GM04503 (cell line): ENCODE measurements at places on chromosomes 7 and 10.

- DNase-seq, result no peak
Observed at GRCh38 chr7:128729494-128729893, 9.7 kb upstream of the CALU start.

GRCh38 chr10:44199267-44199666 is 185.6 kb downstream of the CXCL12 start:
- DNase-seq, result no peak

DNA sequence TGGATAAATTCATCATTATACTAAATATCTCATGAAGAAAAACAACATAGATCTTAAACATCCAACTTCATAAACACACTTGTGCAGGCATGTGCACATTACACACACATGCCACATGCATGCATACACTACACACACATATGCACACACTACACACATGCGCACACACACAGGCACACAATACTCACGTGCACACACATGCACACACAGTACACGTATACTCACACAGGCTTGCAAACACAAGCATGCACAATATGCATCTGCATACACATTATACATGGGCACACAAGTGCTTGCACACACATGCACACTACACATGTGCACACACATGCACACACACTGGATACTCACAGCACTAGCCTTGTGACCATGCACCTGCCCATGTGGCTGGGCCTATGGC is 105.2 kb downstream of the ADARB2 start:
- DNase-seq, result no peak

DNA sequence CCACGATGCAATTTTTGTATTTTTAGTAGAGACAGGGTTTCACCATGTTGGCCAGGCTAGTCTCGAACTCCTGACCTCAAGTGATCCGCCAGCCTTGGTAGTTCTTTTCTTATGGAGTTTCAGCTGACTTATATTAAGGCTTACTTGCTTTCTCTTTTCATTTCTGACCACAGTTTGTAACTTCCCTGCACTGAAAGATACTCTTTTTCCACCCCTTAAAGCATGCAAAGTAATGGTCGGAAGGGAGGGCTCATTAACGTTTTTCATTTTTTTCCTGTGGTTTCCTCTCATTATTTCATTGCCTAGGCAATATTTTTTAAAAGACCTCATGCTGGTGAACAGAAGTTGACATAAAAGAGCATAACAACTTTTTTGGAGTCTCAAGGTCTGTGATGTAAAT is 27.0 kb downstream of the ADRB1 start:
- no peak for DNase-seq

GRCh38 chr10:129912166-129912917 is 51.7 kb downstream of the EBF3 start:
- peak; percentile 27 for DNase-seq

GRCh38 chr7:94655848-94656657 is at the start of gene SGCE:
TSS of gene SGCE (minus strand) at chr7:94656133. CDS start at chr7:94656098, 35 bp downstream.
- no peak for DNase-seq

DNA sequence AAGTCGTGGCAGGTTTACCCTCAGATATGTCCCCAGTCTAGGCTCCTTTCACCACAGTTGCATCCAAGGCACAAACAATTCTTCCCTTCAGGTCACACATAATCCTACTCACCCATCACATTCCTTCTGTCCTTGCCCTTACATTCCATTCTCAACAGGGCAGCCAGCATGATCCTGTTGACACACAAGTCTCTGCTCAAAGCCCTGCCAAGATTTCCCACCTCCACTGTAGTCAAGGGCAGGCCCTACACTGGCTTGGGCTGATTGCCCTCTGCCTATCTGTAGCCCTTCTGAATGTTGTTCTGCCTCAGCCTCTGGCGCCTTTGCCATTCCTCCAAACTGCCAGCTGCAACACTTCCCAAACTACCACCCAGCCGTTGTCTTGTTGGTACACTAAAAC is 187.9 kb upstream of the AKR1E2 start:
- DNase-seq, result no peak

GRCh38 chr10:94680544-94680943 is 3.0 kb upstream of the CYP2C18 start:
- DNase-seq, result no peak

DNA sequence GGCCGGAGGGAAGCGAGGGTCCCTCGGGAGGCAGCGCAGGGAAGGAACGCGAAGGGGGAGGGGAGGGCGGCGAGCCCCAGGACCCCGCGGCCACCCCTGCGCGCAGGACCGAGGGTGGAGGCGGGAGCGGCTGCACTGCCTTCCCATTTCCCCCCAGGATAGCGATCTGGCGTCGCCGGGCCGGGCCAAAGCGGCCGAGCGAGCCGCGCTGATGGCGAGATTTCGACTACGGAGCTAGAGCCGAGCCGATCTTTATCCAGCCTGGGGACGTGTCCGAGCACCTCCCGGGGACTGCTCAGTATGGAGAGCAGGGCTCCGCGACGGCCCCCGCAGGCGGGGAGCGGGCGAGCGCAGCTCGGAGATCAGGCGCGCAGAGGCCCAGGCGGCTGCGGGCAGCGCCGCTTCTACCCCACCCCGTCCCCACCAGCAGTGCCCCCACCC is 590 bp upstream of the CRTAC1 start:
- no peak for DNase-seq

DNA sequence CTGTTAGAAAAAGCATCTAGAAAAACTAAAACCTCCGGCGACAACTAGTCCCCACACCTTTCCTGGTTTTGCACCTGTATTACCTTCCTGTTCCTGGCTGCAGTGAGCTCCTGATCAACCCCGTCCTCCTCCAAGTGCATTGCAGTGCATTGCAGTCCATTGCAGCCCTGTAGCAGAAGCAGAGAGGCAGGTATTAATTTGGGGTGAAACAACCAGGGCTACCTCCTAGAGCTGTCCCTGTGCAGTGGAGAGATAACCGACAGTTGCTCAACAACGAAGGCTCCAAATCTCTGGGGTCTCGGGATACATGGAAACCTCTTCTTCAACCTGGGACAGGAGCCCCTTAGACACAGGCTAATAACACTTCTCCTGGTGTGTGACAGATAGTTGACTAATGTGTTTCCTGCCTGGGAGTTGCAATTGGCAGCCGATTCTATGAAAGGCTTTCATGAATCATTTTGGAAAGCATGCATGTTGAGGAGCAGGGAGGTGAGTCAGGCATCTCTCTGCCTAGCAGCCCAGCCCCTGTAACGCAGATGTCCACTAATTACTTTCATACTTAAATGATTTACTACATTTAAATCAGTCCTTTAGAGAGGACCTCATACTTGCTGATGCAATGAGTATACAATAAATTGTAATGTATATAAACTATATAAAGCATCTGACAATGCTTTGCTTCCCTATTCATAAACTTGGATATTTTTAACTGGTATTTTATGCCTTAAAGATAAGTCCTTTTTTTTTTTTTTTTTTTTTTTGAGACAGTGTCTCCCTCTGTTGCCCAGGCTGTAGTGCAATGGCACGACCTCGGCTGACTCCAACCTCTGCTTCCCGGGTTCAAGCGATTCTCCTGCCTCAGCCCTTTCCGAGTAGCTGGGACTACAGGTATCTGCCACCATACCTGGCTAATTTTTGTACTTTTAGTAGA is 59.0 kb downstream of the PRR15 start:
- peak; percentile 78 for DNase-seq

DNA sequence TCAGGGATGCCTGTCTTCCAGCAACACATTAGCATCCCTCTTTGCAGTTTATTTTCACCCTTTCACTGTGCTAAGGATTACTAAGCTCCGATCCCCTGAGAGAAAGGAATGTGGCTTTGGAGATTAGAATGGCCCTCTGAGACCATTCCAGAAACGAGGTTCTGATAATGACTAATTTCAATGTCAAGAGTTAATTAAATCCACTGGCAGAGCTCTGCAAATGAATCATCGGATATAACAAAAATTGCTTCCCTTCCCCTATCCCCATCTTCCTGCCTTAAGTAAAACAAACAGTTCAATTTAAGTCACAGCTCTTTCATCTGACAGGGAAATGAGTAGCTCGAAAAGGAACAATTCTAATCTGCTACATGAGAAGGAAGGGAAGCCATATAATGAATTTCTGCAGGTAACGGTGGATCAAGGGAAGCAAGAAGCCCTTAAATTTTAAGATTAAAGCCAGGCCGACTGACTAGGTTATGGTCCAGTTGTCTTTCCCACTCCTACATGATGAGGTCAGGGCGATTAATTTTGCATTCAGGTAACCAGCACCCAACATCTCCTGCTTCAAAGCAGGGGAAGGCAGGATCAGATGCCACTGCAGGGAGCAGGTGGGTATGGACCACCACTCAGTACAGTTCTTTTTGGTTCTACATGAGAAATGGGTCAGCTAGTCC is 50.5 kb downstream of the MALSU1 start:
- DNase-seq, result peak; percentile 49

DNA sequence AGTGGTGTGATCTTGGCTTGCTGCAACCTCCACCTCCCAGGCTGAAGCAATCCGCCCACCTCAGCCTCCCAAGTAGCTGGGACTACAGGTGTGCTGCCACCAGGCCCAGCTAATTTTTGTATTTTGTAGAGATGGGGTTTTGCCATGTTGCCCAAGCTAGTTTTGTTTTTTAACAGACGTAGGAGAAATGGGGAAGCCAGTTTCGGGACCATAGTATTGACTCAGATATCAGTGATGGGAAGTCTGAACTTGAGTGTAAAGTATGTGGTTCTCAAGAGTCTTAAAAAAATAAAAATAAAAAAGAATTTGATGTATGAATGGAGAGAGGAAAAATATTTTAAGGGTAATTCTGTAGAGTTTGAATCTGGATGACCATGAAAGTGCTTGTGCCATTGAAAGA is 34.2 kb downstream of the SP4 start:
- DNase-seq, result no peak

DNA sequence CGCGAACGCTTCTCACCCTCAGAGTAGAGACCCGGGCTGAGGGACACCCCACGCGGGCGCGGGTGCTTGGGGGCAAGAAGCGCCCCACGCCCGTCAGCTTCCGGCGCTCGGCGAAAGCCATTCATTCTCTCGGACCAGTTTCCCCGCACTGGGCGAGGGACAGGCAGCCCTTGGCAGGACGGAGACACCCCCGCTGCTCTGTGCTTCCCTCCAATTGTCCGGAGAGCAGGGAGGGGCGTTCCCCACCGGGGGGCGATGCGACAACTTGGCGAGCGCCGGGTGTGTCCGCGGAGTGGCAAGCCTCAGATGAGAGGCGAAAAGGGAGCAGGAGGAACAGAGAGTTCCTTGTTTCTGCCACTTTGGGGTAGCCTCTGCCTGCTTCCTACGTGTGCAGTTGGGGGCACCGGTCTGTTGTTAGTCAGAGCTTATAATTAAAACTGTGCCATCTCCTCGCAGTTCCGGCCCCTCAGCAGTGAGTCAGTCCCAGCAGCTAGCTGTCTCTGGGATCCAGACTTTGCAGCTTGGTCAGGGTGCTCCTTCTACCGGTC is 1.7 kb downstream of the GPR158 start:
- DNase-seq, result no peak

- no peak for DNase-seq
Observed at GRCh38 chr10:129869596-129870473, 94.2 kb downstream of the EBF3 start.

DNA sequence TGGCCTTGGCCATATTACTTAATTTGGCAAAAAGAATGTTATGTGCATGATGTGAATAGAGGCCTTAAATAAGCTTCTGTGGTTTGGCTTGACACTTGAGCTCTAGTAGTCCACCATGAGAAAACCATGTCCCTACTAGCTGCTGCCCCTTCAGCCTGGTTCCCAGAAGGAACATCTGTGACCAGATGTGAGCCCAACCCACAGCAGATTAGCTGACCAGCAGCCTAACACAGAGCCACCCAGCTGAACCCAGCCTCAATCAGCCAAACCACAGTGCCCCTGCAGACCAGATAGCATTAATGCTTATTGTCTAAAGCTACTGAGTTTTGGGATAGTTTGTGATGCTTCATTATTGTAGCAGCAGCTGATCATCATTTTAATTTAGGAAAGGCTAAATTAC is 16.6 kb downstream of the JAZF1 start:
- peak; percentile 53 for DNase-seq

GRCh38 chr10:17026686-17027485 is 102.7 kb downstream of the CUBN start:
- no peak for DNase-seq

- DNase-seq, result no peak
Observed at GRCh38 chr10:104209575-104210198, 22.5 kb downstream of the CFAP43 start.

DNA sequence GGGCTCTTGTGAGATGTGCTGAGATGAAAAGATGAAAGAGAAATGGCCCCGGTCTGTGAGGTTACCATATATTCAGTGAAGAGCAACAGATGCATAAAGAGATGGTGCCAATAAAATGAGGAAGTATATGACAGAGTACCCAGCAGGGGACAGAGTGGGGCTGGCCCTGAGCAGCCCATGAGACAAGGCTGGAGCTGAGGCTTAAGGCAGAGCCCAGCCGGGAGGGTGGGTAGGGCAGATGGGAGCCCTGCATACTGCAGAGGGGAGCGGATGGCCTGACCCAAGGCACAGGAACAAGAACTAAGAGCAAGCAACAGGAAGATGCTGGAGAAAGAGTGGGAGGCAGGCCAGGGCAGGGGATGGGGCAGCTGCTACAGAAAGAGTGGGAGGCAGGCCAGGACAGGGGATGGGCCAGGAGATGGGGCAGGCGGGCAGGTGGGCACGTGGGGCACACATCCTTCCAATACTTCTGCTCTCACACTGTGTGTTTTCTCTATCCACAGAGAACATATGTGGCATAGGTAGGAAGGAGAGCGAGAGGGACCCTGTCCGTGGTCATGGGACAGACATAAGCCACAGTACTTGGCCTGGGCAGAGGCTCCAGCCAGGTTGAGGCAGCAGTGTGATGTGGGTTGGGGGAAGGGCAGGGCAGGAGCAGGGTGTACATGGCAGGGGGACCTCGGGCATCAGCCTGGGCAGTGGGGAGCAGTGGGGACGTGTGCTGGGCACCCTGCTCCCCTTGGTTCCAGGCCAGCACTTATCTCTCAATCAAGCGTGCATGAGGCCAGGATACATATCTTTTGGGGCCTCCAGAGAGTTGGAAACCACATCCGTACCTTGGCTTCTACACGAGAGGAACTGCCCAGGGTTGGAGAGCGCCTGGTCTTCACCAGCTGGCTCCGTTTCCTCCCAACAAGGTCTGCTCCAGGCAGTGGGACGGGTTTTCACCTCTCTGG is 91.6 kb upstream of the IKZF1 start:
- no peak for DNase-seq

- DNase-seq, result no peak
Observed at GRCh38 chr10:49435225-49435624, 39.3 kb upstream of the DRGX start.

DNA sequence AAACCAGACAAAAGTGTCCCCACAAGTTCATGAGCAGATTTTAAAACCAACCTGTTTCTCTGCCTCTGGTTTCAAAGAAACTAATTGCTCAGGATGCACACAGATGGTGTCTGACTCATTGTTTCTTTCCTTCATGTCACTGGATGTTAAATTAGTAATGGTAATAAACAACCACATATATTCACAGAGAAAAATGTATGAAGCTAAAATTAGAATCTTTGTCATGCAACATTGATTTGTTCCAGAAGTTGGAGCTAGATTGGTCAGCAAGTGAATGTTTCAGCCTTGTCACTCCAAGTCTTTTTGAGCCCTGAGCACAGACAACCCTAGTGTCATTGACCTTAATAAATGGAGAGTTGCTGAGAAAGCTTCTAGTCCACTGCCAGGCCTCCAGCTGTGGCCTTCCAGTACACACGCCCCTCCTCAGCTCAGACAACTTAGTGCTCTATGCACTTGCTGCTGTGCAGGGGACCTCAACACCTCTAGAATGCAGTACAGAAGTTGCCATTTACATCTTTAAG is 175.9 kb downstream of the CCDC71L start:
- peak; percentile 87 for DNase-seq

- no peak for DNase-seq
Observed at GRCh38 chr10:124904796-124905195, 37.1 kb upstream of the ZRANB1 start.
